ENCODE measurements at places on chromosomes 12 and 14.
A peak's percentile ranks its signal among the peaks of the same experiment; 100 is the strongest.

- DNase-seq = no peak
Measured at GRCh38 chr12:47876440-47876960, 28.3 kb downstream of the VDR start.

GRCh38 chr12:30847259-30847658 lies 79.3 kb upstream of the TSPAN11 start:
- DNase-seq = peak; percentile 52

DNA sequence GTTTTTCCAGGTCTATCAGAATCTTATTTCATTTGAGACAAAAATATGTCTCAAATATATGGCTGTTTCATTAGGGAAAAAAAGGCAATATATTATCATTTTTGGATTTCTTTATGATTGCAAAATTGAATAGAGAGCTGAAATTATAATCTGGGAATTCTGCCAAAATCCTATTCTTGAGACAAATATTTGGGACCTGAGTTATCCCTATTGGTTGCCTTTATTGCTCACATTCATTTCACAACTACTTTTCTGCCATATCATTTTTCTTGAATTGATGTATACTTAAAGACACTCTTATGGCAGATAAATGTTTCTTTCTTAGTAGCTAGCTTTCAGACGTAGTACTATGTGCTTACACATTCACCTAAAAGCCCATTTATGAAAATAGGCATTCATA lies 241.6 kb upstream of the NOVA1 start:
- DNase-seq = no peak

DNA sequence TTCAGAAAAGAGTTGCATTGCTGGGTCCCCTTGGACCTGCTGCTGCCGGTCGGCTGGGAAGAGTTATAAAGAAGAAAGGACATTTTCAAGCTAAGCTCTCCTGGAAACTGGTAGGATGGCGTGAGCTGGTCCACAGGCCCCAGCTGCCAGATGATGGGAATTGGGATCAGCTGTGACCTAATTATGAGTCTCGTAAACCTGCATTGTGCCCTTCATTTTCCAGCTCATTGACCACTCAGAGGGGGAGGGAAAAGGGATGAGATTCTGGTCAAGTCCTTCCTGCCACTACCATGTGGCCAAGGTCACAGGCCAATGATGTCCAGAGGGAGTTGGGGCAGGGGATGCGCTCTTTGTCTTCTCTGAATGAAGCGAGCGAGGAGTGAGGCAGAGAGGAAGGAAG lies 320.9 kb downstream of the NRXN3 start:
- DNase-seq = no peak

GRCh38 chr14:31543969-31544799 lies 17.0 kb upstream of the NUBPL start:
- no peak for DNase-seq

DNA sequence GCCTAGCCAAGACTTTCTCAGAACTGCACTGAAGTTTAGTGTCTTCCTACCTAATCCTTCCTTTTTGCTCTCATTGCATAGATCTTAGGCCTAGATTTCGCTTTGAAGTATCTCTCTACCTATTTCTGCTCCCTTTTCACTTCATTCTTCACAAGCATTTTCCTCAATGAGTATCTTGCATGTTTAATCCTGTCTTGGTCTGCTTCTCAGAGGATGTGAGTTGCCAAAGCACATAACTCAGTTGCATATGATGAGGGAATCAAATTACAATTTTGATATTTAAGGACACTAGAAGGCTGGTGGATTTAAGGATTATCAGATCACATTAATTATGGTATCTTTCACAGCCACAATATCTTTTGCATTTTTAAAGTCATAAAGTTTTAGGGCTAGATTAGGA lies 195.5 kb upstream of the DAAM1 start:
- DNase-seq = no peak

- DNase-seq = no peak
Measured at GRCh38 chr12:39427360-39427808, 15.5 kb downstream of the KIF21A start.

DNA sequence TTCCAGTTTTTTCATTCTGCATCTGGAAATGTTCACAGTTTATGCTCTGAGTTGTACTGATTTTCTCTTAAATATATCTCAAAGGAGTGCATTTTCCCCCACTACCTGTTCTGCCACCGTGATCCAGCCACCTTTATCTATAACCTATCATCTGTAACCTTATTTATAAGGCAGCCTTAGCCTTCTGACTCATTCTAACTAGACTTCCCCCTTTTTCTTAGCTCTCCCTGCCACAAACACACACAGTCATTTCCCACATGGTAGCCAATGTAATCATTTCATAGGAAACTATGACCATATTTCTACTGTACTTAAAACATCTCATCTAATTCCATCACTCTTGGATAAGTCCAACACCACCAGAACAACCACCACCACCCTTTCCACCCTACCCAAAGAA lies 10.8 kb upstream of the GYS2 start:
- no peak for DNase-seq

DNA sequence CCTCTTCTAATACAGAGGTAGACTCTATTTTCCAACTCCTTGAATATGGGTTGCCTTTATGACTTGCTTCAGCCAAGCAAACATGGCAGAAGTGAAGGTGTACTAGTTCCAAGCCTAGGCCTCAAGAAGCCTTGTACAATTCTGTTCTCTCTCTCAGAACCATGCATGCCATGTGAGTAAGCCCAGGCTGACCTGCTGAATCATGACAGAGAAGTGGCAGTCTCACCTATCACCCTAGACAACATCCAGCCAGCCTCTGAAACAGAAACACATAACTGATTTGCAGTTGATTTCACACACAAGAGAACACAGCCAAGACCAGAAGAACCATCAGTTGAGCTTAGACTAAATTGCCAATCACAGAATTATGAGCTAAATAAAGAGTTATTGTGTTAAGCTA lies 157.2 kb downstream of the GARIN6 start:
- no peak for DNase-seq

- DNase-seq = no peak
Measured at GRCh38 chr12:40597133-40597532, 95.1 kb upstream of the CNTN1 start.

GRCh38 chr12:11969437-11970154 lies 101.1 kb upstream of the BCL2L14 start:
- no peak for DNase-seq

- no peak for DNase-seq
Measured at GRCh38 chr12:109926016-109926415, 25.9 kb downstream of the TCHP start.

DNA sequence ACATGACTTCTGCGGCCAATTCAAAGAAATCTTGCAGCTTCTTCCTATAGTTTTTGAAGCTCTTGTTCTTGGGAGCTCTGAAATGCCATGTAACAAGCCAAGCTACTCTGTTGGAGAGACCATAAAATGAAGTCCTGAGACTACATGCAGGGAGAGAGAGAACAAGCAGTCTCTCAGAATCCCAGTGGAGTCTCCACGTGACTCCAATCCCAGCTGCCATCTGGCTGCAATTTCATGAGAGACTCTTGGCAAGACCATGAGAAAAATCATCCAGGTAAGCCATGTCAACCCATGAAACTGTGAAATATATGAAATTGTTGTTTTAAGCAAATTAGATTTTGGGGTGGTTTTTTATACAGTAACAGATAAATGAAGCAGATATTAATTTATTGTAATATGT lies 54.4 kb downstream of the KLRG1 start:
- no peak for DNase-seq

DNA sequence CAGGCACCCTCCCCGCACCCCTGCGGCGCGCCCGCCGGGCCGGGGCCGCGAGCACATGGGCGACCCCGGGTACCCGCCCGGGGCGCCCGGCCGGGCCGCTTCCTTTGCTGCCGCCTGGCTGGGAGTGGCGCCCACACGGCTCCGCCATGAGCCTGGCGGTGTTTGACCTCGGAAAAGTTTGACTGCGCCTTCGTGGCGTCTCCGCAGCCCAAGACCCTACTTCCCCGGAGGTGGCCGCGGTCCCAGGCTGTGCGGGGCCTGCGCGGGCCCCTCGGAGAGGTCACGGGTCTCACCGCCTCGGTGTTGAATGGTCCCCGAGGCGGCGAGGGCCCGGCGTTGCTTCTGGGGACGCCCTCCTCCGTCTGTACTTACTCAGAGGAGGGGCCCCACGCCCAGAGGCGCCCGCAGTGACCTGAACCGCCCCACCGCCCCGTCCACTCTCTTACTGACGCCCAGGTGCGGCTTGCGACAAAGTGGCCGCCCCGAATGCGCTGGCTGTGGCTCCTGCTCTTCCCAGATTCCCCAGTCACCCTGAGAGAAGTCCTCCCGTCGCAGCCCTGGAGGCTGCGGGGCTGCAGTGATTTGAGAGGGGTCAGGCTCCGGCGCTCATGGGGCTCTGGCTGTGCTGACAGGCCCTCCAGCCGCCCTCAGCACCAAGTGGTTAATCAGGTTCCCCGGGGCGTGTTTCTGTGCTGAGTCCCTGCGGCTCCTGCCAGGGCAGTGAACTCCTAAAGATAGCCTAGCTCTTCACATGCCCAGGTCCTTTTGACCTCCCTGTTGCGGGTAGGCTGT lies 5.8 kb downstream of the KMT5A start:
- no peak for DNase-seq

- no peak for DNase-seq
Measured at GRCh38 chr14:32476532-32476931, 147.4 kb downstream of the AKAP6 start.

GRCh38 chr12:115354007-115354890 lies 670.3 kb upstream of the TBX3 start:
- no peak for DNase-seq

GRCh38 chr14:80304125-80304766 lies 92.9 kb upstream of the DIO2 start:
- no peak for DNase-seq

DNA sequence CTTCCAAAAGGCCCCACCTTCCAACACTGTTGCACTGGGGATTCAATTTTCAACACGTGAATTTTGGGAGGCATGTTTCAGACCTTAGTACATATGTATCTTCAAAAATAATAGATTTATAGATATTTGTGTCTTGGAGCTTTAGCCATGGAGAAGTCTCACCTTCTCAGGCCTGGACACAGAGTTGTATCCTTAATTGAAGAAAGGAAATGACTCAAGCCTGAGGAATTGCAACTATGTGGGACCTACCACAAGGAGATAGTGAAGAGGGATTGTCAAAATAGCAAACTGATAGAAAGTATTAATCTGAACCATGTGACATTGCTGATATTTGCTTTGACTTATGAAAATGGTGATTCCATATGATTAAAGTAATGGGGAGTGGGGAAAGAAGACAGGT lies 89.8 kb downstream of the ACSS3 start:
- DNase-seq = no peak

DNA sequence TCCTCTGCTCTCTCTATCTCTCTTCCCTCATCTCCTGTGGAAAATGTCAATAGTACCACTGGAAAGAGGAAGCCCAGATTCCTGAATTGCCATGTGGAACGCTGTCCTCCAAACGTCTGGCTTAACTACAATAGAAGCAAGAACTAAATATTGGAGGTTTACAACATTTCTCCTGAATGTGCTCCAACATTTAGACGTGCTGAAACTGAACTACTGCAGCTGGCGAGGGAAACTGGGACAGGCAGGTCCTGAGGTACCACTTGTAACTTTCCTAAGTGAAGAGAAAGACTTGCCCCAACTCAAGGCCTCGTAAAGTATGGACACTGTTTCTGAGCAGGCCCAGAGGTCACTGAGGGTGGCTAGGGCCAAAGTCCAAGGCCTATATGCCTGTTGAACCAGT lies 187.7 kb downstream of the NTF3 start:
- DNase-seq = no peak

- DNase-seq = no peak
Measured at GRCh38 chr14:87082917-87083316, 910.1 kb downstream of the GALC start.

DNA sequence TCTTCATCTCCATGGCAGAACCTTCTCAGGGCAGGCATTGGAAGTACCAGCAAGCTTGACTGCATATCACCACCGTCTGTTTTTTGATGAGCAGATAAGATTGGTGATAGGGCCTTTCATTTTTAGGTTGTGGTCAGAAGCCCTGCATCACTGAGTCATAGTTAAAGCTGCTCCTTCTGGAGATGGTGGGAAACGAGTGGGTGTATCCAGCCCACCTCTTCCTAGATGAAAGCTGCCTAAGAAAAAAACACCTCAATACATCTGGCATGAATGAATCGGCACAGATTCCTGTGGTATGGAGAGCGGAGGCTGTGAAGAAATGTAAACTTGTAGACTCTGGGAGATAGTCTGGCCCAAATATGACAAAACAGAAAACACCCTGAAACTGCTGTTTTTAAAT lies 248.7 kb upstream of the EGLN3 start:
- no peak for DNase-seq

GRCh38 chr12:52561880-52562449 lies 9.0 kb upstream of the KRT71 start:
- DNase-seq = no peak

- no peak for DNase-seq
Measured at GRCh38 chr12:80710727-80711449, 3.5 kb downstream of the MYF6 start.

GRCh38 chr14:60116181-60116580 lies 24.5 kb downstream of the PCNX4 start:
- no peak for DNase-seq

DNA sequence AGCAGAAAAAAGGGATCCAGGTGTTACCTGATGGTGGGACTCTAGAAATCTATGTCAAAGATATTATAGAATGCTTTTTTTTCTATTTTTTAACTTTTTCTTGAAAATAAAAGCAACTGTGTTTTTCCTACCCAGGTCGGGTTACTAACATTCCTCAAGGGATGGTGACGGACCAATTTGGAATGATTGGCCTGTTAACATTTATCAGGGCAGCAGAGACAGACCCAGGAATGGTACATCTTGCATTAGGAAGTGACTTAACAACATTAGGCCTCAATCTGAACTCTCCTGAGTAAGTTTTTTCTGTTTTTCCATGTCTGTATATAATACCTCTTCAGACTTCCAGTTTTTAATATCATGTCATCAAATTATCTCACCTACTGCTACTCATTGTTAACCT lies 27.6 kb upstream of the KCNMB4 start:
- DNase-seq = no peak

DNA sequence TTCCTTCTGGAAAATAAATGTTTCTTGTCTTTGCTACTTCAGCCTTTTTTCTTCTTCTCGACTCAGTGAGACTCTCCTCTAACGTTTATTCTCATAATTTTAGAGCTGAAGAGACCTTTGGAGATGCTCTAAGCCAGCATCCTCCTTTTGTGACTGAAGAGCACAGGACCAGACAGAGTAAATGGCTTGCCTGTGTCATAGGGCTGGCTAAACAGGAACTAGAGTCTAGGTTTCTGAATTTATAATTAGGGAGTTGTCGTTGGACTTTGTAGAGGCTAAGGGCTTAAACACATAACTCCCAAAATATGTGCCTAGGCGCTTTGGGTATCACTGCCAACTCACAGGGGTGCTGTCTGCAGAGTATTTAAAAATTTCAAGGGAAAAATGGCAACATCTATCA lies 98.5 kb downstream of the FGD4 start:
- no peak for DNase-seq

- DNase-seq = no peak
Measured at GRCh38 chr14:78637489-78637888, 467.3 kb downstream of the NRXN3 start.

GRCh38 chr14:102826161-102826560 lies 48.9 kb downstream of the TRAF3 start:
- no peak for DNase-seq

- DNase-seq = no peak
Measured at GRCh38 chr12:6056406-6057240, 67.8 kb downstream of the VWF start.

- no peak for DNase-seq
Measured at GRCh38 chr12:70812136-70812535, 108.4 kb downstream of the PTPRR start.

Data from central memory CD4-positive, alpha-beta T cell (primary cell).